ENCODE measurements at places on chromosomes 7 and 10.

- DNase-seq, result no peak
Measured at GRCh38 chr10:48769706-48770435, 85.2 kb downstream of the WDFY4 start.

DNA sequence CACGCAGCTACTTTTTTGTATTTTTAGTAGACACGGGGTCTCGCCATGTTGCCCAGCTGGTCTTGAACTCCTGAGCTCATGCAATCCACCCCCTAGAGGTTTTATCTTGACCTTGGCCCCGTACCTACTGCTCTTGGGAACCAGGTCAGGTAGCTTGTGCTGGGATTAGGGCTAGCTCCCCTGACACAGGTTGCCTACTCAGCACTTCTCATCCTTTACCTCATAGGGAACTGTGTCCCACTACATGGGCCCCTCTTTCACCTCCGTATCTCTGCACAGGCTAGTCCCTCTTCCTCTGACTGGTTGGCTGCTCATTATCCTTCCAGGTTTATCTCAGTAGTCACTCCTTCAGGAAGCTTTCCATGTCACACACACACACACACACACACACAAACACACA, 58.0 kb upstream of the ITPRID1 start:
- DNase-seq, result no peak

GRCh38 chr10:7928536-7928935, 110.2 kb downstream of the TAF3 start:
- DNase-seq, result no peak

DNA sequence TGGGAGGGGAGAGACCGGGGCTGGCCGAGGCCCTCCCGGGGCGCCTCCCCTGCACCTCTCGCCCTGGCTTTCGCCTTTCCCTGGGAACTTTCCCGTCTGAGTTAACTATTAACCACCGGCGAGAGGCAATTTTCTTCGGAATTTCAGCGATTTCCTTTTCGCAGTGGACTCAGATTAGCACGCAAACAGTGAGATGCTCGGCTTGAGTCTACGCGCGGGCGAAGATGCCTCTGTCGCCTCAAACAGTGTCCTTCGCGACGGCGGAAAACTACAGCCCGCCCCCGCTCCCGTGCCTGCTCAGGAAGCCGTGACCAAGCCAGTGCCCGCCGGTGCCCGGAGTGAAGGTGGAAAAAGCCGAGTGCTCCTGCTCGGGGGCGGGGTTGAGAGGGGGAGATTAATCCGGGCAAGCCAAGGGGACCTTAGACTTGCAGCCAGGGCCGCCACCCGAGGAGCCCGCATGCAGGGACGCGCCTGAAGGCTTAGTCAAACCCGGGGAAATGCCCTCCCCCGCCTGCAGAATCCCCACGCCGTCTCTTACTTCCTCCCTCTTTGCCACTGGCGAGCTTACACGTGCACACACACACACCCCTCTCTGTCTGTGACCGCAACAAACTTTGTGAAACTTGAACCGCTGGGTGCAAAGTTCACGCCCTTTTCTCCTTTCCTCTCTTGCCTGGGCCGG, 14.5 kb upstream of the PAX2 start:
- peak; percentile 81 for DNase-seq

GRCh38 chr7:131686833-131687232, 130.4 kb upstream of the PODXL start:
- DNase-seq, result no peak

- DNase-seq, result no peak
Measured at GRCh38 chr7:156640949-156641485, 443 bp downstream of the RNF32 start.

GRCh38 chr7:2734751-2735571, 47.0 kb downstream of the AMZ1 start:
- no peak for DNase-seq

GRCh38 chr7:148286150-148286549, 304.4 kb upstream of the C7orf33 start:
- no peak for DNase-seq

DNA sequence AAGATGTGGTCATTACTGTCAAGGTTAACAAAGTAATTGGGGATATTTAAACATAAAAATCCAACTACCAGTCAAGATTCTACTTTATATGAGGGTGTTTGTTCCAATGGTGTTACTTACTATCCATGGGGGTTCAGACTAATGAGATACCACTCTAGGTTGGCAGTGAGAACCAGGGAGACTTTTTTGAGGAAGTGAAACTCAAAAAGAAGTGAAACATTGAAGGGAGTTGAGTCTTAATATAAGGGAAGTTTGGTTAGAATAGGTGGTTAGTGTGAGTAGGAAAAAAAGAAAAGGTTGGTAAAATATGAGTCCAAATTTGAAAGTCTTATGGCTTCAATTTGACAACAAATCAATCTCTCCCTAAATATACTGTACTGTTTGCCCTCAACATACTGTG, 123.6 kb upstream of the ANK3 start:
- no peak for DNase-seq

- no peak for DNase-seq
Measured at GRCh38 chr7:110568932-110569331, 522.0 kb upstream of the LRRN3 start.

- no peak for DNase-seq
Measured at GRCh38 chr10:131858118-131858515, 42.7 kb upstream of the PPP2R2D start.

DNA sequence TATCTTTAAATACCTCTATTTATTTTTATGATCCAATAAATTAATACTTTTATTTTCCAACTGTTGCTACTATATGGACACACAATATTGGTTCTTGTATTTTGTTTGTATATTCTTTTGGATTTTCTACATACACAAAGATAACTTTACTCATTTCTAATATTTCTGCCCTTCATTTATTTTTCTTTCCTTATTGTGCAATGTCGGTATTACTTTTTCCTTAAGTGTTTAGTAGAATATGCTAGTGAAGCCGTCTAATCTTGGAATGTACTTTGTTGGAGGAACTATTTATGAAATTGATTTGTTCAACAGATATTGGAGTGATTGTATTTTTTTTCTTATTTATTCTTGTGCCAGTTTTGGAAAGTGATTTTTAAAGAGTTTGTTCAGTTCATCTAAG, 94.0 kb downstream of the ORC5 start:
- no peak for DNase-seq

DNA sequence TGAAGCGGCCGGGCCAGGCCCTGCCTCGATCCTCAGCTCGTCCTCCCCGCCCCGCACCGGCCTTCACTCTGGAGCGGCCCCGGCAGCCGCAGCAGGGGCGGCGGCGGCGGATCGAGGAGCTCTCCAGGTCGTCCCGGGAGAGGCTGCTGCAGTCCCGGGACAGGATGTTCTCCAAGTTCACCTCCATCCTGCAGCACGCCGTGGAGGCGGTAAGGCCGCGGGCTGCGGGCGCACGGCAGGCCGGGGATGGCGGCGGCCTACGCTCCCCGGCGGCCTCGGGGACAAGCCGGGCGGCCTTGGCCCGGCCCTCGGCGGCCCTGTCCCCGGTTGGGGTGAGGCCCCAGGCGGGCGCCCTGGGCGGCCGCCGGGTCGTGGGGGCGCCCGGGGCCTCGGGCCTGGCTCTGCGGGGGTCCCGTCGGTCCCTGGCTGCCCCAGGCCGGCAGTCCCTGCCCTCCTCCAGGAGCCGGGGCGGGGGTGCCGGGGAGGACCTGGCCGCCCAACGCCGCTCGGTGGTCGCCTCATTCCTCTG, 399 bp downstream of the FHIP2A start:
- peak; percentile 46 for DNase-seq

GRCh38 chr7:98779800-98780587, 89.8 kb downstream of the TMEM130 start:
- no peak for DNase-seq

DNA sequence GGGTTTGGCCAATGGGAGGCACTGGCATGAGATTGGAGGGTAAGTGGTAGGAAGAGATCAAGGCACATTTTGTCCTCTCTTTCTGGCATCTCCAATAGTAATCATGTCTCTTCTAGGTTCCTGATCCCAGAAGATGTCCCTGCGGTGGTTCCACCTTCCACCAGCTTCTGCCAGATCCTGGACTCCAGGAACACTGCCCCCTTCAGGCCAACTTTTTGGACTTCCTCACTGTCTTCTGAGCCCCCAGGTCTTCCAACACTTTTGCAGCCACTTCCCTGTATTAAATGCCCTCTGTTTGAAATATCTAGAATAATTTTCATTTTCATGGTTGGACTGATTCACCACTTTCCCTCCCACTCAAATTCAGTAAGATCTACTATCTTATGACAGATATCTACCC, 60.9 kb downstream of the BAMBI start:
- no peak for DNase-seq

GRCh38 chr7:122884186-122884585, 2.1 kb downstream of the CADPS2 start:
- no peak for DNase-seq

GRCh38 chr10:59102394-59102793, 74.0 kb upstream of the PHYHIPL start:
- no peak for DNase-seq

DNA sequence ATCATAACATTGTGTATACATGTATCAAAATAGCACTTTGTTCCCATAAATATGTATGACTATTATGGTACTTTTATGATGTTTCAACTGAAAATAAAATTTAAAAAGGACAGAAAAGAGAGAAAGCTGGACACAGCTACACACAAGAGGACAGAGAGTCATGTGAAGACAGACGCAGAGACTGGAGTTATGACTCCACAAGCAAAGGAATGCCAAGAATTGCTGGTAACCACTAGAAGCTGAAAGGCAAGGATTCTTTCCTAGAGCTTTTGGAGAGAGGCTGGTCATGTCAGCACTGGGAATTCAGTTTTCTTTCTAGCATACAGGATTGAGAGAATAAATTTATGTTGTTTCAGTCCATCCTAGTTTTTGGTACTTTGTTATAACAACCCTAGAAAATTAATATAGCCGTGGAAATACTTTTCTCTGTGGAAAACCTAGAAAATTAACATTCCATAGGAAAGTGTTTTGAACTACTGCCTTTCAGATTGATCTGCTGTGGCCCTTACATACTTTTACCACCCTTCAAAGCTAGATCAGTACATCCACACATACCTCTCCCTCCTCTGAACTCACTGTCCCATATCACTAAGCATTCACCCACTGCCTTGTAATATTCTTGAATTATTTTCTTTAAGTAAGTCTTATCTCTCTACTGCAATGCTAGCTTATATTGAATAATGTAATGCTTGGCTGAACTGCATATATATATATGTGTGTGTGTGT, 575.3 kb downstream of the IPMK start:
- no peak for DNase-seq

DNA sequence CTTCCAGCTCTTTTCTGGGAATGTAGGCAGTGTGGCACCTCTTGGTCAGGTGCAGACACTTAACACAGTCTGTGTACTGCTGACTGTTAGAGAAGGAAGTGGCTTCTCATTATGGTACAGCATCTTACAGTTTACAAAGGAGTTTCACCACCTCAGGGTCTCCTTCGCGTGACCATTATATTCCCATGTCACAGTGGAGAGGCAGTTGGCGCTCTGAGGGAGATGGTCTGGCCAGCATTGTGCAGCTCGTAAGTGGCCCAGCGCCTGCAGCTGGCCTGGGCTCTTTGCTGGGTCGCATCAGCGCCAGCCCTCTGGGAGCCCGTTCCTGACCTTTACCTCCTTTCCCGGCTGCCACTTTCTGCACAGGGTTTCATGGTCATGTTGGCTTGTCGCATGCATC, 15.4 kb downstream of the TSPAN15 start:
- DNase-seq, result no peak

DNA sequence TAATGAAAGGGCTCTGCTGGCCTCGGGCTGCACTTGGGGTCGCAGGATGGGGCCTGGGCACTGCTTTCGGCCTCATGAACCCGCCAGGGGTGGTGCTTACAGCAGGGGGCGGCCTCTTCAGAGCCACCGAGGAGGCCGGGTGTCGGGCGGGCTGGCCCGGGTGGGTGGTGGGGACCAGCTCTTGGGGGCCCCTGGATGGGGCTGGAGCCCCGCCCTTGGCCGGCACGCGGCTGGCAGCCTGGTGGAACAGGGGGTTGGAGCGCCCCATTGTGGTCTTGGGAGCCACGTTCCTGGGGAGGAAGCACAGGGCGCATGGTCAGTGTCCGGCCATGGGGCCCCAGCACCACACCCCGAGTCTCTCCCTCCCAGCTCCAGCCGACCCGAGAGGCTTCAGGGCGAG, 8.8 kb downstream of the ADAM8 start:
- no peak for DNase-seq

DNA sequence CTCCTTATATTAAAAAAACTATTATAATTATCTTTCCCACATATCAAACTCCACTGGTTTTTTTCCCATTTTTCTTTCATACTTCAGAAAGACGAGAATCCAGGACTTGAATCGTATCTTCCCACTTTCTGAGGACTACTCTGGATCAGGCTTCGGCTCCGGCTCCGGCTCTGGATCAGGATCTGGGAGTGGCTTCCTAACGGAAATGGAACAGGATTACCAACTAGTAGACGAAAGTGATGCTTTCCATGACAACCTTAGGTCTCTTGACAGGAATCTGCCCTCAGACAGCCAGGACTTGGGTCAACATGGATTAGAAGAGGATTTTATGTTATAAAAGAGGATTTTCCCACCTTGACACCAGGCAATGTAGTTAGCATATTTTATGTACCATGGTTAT, 15.9 kb downstream of the SRGN start:
- DNase-seq, result no peak

DNA sequence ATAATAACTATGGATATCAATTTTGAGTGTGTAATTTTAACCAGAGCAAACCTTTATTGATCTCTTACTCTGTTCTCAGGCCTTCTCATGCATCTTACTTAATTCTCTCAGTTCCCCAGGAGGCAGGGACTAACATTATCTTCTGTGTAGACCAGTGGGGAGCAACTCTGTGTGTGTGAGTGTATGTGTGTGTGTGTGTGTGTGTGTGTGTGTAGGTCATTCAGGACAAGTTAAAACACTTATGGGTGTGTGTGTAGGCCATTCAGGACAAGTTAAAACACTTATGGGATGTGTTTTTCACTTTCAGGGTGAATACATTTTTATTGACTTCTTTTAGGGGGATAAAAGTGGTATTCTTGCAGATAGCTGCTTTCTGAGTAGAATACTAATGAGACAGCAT, 145.0 kb downstream of the ADAM12 start:
- DNase-seq, result no peak

DNA sequence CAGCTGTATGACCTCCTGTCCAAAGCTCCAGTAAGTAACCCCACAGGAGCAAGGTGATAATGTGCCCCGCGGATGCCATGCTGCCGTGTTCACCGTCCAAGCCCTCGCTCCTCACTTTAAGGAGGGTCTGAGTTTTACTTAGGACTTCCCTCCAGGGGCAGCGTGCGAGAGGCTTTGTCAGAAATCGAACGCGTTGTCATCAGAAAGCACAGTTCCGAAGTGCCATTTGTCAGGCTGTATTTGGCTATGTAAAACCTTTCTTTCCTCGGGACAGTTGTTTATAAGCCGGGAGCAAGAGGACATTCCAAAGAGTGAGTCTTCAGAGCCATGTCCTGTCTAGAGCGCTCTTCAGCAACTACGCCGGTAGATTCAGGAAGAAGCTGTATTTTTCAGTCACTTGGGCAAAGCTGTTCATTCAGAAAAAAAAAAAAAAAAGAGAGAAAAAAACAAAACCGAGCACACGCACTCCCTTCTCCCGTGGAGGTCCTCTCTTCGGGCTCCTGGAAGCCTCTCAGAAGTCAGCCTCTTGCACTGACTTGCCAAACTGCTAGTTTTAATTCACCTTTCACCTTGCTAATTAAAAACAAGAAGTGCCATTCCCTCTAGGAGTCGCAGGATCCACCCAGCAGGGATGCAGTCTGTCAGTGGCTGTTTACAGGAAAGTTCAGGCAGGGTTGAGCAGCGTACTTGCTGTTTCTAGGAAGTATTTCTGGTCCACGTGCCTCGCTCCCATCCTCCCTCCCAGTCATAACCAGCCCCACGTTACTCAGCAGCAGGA, at the start of gene SEMA3E:
SEMA3E (minus strand) TSS at position 676 of the 778 bp plus-strand sequence.
- DNase-seq, result no peak

All from GM13977 (cell line).